ENCODE measurements at places on chromosomes 6 and 20.

GRCh38 chr6:50381099-50381415 lies 331.3 kb upstream of the DEFB112 start:
- DNase-seq = no peak

- peak; percentile 53 for DNase-seq
These were observed 3.8 kb downstream of the DIDO1 start for GRCh38 chr20:62922451-62922921.

GRCh38 chr6:39980839-39981580 lies 46.7 kb upstream of the MOCS1 start:
- DNase-seq = no peak

DNA sequence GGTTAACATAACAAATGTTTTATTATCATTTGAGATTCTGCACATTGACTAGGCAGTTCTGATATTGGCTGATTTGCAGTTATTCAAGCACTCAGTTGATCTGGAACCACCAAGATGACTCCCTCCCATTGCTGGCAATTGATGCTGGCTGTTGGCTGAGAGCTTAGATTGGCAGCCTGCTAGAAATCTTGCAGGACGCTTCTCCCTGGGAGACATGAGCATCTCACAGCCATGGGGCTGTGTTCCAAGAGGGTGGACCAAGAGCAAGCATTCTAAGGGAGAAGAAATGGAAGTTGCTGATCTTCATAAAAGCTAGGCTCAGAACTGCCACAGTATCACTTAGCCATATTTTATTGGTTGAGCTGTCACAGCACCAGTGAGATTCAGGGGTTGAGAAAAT lies 233.4 kb upstream of the ID4 start:
- no peak for DNase-seq

GRCh38 chr6:73375216-73375615 lies 5.5 kb upstream of the OOEP start:
- DNase-seq = no peak

- DNase-seq = no peak
These were observed 105.8 kb upstream of the RIPOR2 start for GRCh38 chr6:25041485-25042035.

GRCh38 chr20:29299811-29300578 lies 1957.5 kb upstream of the DEFB115 start:
- no peak for DNase-seq

DNA sequence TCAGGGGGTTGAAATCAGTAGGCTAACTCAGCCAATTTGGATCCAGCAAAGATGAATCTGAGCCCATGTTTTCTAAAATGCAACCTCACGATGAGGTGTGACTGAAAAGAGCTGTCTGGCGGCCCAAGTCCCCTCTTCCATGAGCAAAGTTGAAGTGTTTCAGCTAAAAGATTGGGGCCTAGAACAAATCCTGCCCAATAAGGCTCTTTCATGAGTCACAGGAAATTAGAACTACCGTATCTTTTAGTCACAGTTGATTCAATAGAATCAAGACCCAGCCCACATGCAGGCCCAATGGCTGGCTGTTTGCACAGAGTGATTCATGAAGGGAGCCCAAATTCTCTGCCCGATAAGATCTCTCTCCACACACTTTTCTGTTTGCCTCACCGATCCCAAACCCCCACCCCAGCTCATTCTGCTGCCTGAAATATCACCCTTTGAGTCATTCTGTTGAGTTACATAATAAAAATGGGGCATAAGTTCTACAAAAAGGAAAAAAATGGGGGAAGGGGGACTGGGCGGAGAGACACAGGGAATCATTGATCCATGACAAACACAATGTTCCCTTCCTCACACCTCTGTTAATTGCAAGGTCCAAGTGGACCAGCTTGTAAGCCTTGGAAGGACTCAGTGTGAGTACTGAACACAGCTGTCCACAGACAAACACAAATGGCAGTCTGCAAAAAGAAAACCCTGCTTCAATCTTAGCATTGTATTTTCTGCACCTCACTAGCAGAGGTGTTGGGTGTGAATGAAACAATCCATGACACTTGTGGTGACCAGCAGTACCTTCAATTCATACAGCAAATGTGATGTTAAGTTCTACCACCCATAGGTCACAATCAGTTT lies 13.8 kb downstream of the FOXQ1 start:
- DNase-seq = peak; percentile 21

DNA sequence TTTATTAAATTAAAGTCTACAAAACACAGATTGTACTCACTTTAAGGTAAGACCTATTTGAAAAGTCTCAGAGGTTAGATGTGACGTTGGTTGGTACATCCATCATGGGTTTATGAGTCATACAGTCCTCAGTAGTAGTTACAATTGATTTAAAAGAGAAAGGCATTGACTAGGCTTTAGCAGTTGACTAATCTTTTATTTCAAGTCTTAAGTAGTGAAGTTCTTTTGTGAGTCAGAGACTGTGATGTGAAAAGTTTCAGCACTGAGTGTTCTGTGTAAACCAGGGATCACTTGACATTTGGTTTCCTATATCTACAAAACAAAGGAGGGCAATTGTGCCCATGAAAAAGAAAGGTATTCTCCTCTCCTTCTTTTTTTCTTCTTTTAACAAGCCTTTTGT lies 221.3 kb downstream of the GRIK2 start:
- DNase-seq = no peak

- no peak for DNase-seq
These were observed 18.9 kb upstream of the ADGRF5 start for GRCh38 chr6:46940433-46941226.

DNA sequence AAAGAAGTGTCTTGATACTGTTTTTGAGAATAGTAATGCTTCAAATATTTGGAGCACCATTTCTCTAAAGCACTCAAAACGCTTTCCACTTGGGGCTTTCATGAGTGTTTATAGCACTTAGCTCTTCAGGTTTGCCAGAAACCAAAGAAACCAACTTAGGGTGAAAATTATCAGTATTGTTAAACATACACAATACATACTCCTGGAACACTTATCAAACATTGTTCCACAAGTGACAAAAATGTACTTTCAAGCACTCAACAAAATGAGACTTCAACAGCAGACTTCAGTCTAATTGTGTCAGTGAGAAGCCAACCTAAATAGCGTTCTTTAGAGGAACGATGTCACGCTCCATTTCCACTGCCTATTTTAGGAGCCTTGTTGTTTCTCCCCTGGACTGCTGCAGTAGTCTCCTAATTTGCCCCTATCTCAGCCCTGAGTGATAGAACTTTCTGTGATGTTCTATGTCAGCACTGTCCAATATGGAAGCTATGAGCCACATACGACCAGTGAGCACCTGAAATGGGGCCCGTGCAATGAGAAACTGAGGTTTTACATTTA lies 461.3 kb downstream of the KIF16B start:
- no peak for DNase-seq

GRCh38 chr6:21230536-21230935 lies 363.0 kb upstream of the SOX4 start:
- no peak for DNase-seq

GRCh38 chr20:62744741-62745191 lies 36.1 kb downstream of the NTSR1 start:
- DNase-seq = no peak
